ENCODE measurements at places on chromosomes 16 and 17. TPM values are rescaled to one million over a fixed set of nuclear protein-coding genes. Genes with fewer than 3 reads are reported as not detected.

The NTN3 gene
- 1.5 TPM for total RNA-seq

The KCTD19 gene
- 0.50 TPM for total RNA-seq

The PARD6A gene
- total RNA-seq, result 0.44 TPM

The CSH1 gene
- total RNA-seq, result not detected

The KLHL11 gene
- total RNA-seq, result 28.7 TPM

The POLG2 gene
- total RNA-seq, result 15.9 TPM

The TIMM22 gene
- total RNA-seq, result 15.2 TPM
